ENCODE measurements at places on chromosomes 16 and 17.

- no peak for DNase-seq
Measured at GRCh38 chr16:54207837-54208236, 78.8 kb downstream of the IRX3 start.

DNA sequence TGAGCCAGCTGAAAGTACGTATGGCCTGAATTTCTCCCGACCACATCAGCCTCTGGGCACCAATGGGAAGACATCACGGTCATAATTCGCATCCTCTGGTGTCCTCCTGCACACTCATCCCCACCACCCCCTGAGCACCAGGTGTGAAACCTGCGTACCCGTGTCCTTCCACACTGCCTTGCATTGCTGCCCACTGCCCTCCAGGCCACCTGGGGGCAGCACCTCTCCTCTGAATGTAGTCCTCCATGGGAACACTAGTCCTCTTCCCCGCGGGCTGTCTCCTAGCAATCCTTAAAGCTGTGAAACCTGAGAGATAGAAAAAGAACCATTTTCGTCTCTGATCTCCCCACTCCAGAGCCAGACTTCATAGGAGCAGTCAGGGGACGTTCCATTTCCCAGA lies 125.5 kb downstream of the ZNF18 start:
- DNase-seq: no peak

- DNase-seq: peak; percentile 70
Measured at GRCh38 chr16:65725156-65725845, 603.4 kb upstream of the CDH11 start.

DNA sequence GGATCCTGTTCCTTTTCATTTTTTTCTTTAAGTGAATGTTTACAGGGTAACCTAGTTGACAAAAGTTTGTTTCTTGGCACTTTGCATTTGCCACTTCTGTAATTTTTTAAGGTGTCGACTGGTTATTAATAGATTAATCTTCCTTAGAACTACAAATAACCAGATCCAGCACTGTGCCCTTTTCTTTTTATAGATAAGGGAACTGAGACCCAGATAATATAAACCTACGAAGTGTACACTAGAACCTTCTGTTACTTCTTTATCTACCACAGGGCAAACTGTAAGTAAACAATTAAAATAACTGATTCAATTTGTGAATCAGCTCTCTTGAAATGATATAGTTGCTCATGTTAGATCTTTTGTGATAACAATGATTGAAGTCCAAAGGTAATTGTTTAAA lies 55.4 kb downstream of the NLK start:
- DNase-seq: no peak

GRCh38 chr17:751269-752001 lies 629 bp downstream of the GEMIN4 start:
- DNase-seq: peak; percentile 51

GRCh38 chr16:4826526-4826925 lies 20.6 kb downstream of the GLYR1 start:
- no peak for DNase-seq

DNA sequence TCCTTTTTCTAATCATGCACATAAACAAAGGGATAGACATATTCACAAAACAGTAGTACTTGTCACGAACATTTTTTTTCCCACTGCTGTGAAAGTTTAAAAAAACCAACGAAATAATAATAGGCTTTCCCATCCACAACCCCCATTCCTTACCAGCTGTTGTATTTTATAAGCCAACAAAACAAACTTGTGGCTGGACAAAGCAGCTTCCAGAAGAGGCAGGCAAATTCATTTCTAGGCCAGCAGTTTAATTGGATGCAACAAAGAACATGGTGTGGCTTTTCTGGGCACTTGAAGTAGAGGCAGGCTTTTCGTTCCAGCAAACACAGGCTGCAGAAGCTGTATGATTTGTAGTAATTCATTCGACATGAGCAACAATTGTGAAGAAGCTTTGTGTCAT lies 56.0 kb upstream of the FAM20A start:
- no peak for DNase-seq

DNA sequence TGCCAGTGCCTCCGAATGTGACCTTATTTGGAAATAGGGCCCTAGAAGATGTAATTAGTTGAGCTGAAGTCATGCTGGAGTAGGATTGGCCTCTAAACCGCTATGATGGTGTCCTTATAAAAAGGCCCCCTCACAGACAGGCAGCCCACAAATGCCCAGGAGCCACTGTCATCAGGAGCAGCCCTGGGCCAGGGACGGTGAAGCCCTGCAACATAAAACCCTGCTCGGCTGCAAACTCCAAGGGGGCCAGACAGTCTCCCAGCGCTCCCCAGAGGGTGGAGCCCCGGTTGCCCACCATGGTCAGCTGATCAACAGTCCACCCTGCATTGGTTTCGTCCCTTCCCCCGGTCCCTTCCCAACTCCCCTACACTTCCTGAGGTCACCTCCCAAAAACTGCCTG lies 351.7 kb downstream of the FOXL1 start:
- DNase-seq: peak; percentile 65

DNA sequence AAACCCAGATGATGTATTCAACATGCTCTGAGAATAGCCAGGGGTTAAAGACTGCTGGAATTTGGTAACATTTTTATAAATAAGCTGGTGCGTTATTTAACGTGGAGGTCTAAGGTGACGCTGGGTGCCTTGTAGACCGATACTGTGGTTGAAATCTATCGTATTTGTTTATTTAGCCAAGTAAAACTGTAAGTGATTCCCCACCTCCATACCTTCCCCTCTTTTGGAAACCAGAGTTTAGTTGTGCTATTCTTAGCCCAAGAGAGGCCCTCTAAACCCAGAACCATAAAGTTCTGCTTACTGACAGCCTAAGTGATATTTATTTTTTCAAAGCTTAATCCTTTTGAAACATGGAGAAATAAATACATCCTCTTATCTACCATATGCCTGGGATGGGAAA lies 744.5 kb downstream of the WWOX start:
- no peak for DNase-seq

- DNase-seq: no peak
Measured at GRCh38 chr17:76956846-76957540, 88.8 kb downstream of the MGAT5B start.

DNA sequence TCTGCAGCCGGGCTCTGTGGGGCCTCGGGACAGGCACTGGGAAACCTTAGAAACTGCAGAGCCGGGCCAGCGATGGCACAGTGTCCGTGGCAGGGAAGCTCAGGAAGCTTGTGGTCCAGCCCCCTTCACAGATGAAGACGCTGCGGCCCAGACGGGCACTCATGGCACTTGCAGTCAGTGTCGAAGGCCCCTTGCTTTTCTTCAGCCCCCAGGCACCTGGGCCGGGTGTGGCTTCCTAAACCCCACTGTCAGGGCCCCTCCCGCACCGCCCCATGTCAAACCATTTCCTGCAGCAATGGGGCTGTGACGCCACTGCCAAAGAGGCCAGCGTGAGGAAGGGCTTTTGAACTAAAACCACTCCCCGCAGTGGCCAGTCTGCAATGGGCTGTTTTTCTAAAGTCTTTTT lies 164.0 kb downstream of the LAT start:
- DNase-seq: no peak

- peak; percentile 43 for DNase-seq
Measured at GRCh38 chr17:33038740-33039139, 47.1 kb downstream of the SPACA3 start.

DNA sequence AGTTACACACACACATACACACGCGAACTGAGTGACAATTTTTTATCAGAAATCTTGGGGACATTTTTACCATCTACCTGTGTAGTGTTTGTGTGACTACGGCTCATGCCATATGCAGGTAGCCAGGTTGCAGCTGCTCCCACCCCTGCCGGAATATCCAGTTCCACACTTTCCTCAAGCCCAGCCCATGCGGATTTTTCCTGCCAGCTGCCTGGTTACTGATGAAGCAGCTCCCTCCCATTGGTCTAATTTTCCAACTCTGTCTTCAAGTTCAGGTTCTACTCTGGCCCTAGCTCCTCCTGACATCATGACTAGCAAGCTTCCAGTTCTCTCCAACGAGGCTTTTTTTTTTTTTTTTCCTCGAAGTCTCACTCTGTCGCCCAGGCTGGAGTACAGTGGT lies 4.8 kb downstream of the GSG1L2 start:
- peak; percentile 17 for DNase-seq

- DNase-seq: no peak
Measured at GRCh38 chr16:19520861-19521331, 1.0 kb downstream of the GDE1 start.

DNA sequence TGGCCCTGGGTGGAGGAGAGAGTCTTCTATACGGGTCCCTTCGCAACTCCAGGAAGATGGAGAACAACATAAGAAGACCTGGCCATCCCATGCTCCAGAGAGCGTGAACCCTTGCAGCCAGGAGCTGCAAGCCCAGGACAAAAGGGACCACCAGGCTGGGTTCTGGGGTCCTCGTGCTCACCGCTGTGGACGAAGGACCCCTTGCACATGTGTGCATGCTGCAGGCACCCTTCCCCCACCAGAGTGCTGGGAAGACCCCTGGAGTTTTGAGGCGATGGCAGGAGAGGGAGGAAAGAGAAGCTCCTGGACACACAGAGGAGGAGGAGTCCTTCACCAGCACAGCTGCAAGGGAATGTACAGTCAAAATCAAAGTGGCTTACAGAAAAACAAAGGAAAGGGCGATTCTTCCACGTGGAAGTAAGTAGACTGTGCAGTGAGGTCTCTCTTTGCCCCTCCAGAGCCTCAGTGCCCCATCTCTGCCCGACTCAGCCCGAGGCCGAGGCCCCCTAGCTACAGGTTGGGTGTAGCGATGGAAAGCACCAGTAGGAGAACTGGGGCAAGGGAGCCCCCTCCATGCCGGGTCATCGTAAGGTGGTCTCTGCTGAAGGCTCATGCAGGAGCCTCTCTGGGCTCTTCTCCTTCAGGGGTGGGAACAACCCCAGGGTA lies 51.3 kb downstream of the PIMREG start:
- DNase-seq: no peak

DNA sequence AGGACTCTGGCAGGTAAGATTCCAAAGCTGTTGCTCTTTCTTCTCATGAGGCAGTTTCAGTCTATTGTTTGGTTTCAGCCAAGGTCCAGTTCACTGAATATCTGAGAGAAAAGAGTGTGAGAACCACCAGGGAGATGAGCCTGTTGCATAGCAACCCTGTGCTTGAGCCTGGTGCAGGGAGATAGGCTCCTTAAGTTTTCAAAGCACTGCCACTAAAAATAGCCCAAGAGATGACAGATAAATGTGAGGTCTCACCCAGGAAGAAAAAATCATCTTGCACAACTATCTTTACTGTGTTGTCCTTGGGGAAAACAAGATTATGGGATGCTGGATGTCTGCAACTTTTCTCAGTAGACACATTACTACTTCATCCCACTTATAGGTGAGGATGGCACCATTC lies 26.2 kb upstream of the NUDT7 start:
- no peak for DNase-seq

DNA sequence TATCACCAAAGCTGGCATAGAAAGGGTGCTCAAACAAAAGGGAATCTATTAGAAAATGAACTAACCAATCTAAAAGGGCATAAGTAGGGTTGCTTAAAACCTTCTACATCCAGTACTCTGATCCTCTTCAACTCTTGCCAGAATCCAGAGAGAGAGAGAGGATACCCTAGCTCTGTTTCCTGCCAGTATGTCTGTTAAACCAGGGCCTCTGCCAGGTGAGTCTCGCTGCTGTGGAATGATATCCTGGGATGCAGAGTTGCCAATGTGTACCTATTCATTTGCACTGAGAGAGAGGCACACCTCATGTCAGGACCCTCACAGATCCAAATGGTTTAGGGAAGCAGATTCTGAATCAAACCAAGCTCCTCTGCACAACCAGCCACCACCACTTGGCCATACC lies 79.8 kb upstream of the DYNLRB2 start:
- no peak for DNase-seq

- DNase-seq: no peak
Measured at GRCh38 chr16:29868396-29869009, 5.5 kb upstream of the CDIPT start.

DNA sequence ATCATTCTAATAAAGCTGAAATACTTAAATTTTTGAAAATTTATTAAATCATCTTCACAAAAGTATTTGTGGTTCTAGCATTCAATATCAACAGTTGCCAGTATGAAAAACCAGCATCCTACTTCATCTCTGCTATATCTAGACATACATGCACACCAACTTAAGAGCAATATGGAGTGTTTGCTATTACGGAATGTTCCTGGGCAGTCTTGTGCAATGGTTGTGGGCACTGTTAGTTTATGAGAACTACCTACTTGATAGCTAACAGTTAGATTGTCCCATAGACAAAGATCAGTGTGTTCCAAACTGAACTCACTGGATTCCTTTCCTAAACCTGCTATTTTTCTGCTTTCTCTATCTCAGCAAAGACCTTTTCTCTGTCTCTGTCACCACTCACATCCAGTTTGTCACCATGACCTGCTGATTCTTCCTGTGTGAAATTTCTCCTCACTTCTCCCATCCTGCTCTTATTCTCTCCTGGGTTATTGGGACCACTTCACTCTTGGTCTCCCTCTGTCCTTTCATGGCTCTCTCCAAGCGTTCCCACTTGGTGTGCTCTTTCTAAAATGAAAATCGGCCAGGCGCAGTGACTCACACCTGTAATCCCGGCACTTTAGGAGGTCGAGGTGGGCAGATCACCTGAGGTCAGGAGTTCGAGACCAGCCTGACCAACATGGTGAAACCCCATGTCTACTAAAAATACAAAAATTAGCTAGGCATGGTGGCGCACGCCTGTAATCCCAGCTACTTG lies 27.7 kb downstream of the CNTROB start:
- DNase-seq: no peak

GRCh38 chr16:66238696-66239095 lies 127.8 kb upstream of the CDH5 start:
- DNase-seq: peak; percentile 59

DNA sequence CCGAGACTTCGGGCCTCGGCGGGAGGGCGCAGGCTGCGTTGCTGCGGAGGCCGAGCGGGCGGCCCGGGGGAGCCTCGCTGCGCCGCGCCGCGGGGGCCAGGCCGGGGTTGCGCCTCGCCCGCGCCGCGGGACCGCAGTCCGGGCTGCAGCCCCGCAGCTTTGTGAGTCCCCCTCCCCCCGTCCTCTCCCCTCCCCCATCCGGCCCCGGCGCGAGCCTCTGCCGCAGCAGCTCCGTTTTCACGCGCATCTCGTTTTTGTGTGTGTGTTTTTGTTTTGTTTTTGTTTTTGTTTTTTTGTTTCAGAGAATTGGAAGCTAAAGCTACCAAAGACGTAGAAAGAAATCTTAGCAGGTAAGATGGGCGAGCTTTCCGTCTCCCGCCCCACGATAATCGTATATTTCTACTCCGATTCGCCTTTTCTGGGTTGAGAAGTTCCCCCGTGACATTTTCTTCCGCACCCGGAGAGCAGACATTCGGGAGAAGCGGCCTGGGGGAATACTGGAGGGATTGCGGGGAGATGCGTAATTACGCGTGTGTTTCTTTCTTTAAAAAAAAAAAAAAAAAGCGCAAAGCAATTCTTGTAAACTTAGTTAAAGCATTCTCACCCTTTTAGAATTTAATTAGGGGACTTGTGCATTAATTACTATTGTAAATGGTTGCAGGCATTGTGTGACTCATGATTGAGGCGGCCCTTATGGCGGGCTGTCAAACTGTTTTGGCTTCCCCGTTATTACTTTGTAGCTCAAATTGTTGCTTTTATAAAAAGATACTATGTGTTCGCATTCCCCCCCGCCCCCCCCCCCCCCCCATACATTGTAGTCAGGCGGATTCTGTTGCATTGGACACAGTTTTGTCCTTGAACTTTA lies 732 bp downstream of the TNRC6A start:
- DNase-seq: peak; percentile 46

- DNase-seq: peak; percentile 35
Measured at GRCh38 chr17:66620528-66620927, 214.4 kb upstream of the CACNG5 start.

GRCh38 chr17:40915721-40916256 lies 21.7 kb downstream of the KRT23 start:
- peak; percentile 72 for DNase-seq

GRCh38 chr16:27232061-27232900 lies 29.0 kb downstream of the KDM8 start:
- no peak for DNase-seq

- DNase-seq: no peak
Measured at GRCh38 chr17:45841883-45842525, 2.7 kb upstream of the SPPL2C start.
